T-helper 1 cell (primary cell): ENCODE measurements at places on chromosomes 12 and 14.
A peak's percentile ranks its signal among the peaks of the same experiment; 100 is the strongest.

- no peak for DNase-seq
These were observed 38.4 kb upstream of the BCL2L14 start for GRCh38 chr12:12032260-12032791.

- DNase-seq = no peak
These were observed 113.2 kb upstream of the FLRT2 start for GRCh38 chr14:85416771-85417170.

DNA sequence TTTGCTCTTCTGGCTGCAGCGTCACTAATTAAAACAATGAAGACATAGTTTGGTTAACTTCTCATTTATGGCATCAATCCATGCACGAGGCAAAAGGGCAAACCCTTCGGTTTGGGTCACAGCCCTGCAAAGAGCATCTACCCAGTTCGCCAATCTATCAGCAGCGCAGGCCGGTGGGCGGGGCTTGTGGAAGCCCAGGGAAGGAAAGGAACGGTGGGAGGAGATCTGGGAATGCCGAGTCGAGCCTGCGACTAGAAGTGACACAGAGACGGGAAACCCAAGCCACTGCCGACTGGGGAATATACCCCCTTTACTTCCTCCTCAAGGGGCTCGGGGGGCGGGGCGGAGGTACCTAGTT is 466 bp downstream of the KICS2 start:
- DNase-seq = no peak

- no peak for DNase-seq
These were observed 74.6 kb downstream of the CIT start for GRCh38 chr12:119802472-119802871.

- DNase-seq = no peak
These were observed 9.6 kb downstream of the KCNJ8 start for GRCh38 chr12:21764950-21765349.

- DNase-seq = no peak
These were observed 58.8 kb downstream of the TMX1 start for GRCh38 chr14:51298895-51299294.

DNA sequence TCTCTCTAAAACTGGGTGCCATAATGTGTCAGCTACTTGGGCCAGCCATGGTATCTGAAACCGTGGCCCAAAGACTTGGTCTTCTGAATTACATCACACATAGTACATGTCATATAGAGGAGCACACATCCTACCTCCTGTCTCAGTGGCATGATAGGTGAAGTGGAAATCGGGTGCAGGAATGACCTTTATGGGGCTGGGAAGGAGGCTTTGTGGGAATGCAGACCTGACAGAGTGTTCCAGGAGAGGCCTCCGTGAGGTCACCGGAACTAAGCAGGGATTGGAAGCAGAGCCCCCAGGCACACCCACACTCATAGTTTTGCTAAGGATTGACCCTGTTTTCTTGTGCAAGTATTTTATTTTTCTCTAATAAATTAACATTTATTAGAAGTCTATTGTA is 82.6 kb downstream of the NTF3 start:
- DNase-seq = no peak

GRCh38 chr12:6532927-6533652 is 1.2 kb upstream of the GAPDH start:
- peak; percentile 57 for DNase-seq

GRCh38 chr12:124039276-124039675 is 66.3 kb downstream of the ZNF664 start:
- DNase-seq = no peak

GRCh38 chr14:60163693-60164092 is 1.5 kb downstream of the DHRS7 start:
- no peak for DNase-seq

DNA sequence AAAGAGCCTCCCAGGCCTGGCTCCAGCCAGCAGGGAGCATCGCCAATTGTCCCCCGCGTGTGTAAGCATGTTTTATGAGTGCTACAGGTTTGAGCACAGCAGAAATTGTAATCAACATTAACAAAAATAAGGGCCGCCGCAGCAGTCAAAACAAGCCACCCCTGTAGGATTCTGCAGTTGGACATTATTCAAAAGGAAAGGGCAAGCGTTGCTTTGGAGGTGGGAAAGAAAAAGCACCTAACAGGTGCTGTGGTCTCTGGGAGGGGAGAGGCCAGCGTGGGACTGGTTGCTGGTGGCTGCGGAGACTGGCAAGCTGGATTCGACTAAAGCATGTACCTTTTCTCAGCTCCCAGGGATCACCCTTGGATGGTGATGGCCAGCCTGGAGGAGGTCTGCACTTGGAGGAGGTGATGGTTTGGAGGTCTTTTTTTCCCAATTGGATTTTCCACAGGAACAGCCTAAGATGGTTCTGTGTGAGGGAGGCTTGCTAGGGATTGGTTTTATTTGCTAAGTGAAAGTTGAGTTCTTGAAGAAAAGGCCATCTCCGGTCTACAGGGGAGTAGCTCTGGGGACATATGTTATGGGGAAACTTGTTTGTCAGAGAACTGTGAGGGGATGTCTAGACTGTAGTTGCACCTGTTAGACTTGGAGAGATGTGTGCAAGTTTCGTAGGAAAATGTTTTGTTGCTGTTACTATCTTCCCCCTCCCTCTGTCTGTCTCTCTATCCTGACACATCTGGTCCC is 2.0 kb downstream of the DYRK2 start:
- no peak for DNase-seq

GRCh38 chr14:72894623-72895378 is 900 bp upstream of the DPF3 start:
- no peak for DNase-seq

DNA sequence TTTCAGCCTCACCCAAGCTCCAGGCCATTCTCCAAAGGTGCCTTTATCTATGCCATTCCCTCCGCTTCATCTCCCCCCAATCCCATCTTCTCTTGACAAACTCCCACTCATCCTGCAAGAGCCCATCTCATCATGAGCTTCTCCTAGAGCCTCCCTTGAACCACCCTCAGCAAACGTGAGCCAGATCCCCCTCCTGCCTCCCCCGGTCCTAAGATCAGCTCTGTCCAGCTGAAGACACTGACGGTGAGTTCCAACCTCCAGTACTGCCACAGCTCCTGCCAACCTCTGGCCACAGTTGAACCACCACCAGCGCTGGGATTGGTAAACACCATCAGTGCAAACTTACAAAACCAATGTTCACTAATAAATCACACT is 124.6 kb downstream of the BCL11B start:
- no peak for DNase-seq

GRCh38 chr14:24132061-24132685 is 1.7 kb downstream of the FITM1 start:
- no peak for DNase-seq

- no peak for DNase-seq
These were observed 231.3 kb downstream of the BCL11B start for GRCh38 chr14:99040711-99041110.

GRCh38 chr14:69820991-69821390 is 23.9 kb upstream of the SLC10A1 start:
- DNase-seq = no peak

DNA sequence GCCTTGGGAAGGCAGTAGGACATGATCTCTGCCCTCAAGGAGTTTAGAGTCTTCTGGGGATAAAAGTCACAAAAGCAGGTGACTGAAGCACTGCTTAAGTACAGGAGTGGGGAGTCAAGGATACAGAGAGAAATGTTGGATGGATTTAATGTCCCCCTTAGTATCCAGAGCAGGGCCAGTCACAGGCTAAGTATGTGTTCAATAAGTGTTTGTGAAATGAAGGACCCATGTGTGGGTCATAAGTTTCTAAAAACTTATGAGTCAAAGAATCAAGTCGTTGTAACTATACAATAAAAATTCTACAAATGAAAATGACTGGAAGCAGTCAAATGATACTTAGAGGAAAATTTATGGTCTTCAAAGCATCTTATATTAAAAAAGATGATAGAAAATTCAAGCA is 25.1 kb downstream of the KRT80 start:
- DNase-seq = no peak

DNA sequence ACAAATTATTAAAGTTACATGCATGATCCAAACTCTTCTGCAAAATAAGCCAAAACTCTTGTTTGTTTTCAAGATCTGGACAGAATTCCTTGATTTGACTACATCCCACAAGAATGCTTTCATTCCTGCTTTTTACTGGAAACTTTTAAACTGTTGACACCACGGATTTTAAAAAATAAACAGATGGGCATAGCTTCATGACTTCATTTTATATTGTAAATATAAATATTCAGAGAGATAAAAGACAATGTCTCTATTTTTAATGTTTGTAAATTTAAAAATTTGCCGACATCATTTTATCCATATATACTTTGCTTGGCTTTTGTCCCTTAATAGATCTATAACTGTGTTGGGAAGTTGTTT is 134.3 kb upstream of the DCN start:
- DNase-seq = no peak

- DNase-seq = no peak
These were observed 43.8 kb downstream of the FOXN3 start for GRCh38 chr14:89373185-89373584.

DNA sequence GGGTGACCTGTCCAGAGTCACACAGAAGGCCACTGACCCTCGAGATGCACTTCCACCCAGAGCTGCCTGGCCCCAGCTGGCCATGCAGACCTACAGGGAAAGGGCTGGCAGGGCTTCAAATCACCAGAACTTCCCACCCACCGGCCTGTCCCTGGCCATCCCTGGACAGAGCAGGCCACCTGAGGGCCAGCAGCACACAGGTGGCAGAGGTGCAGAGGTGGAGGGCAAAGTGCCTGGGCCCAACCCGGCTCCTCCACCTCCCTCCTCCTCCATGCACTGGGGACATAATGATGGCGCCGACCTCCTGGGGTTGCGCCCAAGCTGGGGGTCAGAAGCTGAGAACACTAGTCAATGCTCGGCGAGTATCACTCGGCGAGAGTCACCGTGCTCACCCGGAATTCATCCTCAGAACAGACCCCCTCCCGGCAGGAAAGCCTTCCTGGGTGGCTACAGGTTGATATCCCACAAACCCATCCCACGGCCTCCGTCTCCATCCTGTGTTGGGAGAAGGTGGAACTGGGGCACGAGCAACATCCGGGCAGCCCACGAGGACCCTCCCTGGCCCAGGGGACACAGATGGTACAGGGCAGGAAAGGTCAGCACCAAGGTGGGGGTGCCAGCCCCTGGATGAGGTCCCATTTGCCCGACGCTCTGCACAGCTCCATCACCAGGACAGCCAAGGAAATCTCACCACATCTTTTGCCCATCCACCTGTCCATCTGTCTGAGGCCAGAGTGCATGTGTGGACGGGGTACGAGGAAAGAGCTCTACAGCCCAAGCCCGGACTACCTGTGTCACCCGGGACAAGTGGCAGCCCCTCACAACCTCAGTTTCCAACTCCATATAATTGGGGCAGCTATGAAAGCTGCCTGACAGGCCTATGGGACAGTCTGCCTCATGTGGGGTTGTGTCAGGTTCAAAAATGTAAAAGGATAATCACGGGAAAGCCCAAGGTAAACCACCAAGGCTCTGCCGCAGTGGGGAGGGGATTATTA is 10.8 kb downstream of the BEGAIN start:
- no peak for DNase-seq

GRCh38 chr12:2607881-2608607 is 186.7 kb upstream of the FKBP4 start:
- DNase-seq = no peak

GRCh38 chr14:81178063-81178462 is 42.7 kb downstream of the GTF2A1 start:
- DNase-seq = no peak

- DNase-seq = no peak
These were observed 82.8 kb downstream of the BORCS5 start for GRCh38 chr12:12439636-12440035.

- DNase-seq = no peak
These were observed 47.1 kb upstream of the ANKS1B start for GRCh38 chr12:100031836-100032235.

DNA sequence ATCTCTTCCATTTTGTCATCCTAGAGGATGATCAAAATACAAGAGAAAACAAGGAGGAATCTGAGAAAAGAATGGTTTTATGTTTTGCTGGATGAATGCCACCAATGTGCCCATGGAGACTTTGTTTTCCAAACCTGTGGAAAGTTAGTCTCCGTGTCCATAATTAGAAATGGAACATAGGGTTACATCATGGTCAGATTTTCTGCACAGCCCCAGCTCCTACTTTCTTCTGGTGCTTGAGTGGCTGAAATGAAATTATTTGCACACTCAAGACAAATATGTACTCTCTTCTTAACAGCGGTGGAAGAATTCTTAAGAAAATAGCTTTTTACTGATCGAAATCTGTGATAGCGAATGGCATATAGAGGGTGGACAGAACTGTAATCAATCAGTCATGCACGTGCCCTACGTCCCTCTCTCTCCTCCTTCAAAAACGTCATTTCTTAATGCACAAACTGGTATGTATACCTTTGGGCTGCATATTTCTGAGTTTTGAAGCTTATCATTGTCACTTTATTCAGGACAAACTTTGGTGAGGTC is 825.2 kb downstream of the AACS start:
- DNase-seq = no peak

- no peak for DNase-seq
These were observed 159.2 kb downstream of the DICER1 start for GRCh38 chr14:94998110-94998509.

- DNase-seq = no peak
These were observed 155.5 kb downstream of the PTPRO start for GRCh38 chr12:15477761-15478160.

DNA sequence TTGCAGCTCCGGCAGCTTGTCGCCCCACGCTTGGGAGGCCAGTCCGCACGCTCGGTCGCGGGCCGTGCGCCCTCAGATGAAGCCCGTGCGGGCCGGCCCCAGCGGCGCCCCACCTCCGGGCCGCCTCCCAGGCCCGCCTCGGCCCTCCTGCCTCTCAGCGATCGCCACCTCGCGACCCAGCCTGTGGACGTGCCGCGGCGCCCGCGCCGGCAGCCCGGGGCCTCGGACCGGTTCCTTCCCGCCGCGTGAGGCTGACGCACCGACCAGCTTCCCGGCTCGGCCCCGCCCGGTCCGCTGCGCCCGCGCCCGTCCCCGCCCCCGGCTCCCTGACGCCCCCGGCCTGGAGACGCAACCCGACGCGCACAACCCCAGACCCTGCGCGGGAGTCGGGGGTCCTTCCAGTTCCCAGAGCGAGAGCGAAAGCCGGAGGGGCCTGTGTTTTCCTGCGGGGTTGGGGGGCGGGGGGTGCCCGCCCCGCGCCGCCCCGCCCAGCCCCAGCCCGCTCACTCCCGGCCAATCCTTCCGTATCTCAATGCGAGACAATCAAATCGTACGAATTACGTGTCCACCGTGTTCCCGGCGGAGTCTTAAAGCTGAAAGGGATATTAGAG is at the start of gene ERO1A:
Gene ERO1A (minus strand): TSS at position 78 of the 611 bp plus-strand sequence. CDS start 77 bp downstream, at position 1.
- DNase-seq = peak; percentile 48

- DNase-seq = peak; percentile 91
These were observed 14.2 kb upstream of the HELB start for GRCh38 chr12:66288121-66288520.

- no peak for DNase-seq
These were observed 155.8 kb upstream of the FOXN3 start for GRCh38 chr14:89572596-89573398.

DNA sequence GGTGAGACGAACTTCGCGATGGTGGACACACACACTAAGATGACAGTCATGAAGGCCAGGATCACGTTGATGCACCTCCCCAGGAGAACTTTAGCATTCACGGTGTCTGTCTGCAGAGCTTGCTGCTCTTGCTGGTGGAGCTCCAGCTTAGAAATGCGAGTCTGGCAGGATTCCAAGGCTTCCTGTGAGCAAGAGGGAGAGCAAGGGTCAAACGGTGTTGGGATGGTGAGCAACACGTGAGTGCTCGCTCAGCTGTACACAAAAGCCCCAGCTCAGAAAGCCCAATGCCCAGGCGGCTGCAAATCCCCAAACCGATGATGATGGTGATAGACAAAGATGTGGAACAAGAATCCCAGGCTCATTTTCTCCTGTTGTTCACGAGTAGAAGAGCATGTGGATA is 78.8 kb downstream of the TMCC3 start:
- DNase-seq = no peak

- no peak for DNase-seq
These were observed 8.1 kb downstream of the TXNRD1 start for GRCh38 chr12:104223712-104224111.
